ENCODE measurements at places on chromosomes 2 and 18.

DNA sequence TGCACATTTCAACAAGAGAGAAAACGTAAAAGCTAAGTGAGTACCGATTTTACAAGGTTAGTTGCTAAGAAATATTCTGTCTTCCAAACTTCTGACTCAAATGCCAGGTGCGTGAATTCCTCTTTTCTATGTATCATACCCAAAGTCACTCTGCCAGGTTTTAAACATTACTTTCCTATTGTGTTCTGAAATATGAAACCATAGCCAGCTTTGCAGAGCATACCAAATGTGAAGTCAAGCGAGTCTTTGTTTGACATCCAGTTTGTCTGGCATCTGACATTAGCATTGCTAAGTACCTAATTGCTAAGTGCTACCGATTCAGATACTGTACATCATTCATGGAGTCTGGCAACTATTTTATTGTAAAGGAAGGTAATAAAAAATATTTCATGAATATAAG, 321.9 kb upstream of the GALNT5 start:
- no peak for DNase-seq

DNA sequence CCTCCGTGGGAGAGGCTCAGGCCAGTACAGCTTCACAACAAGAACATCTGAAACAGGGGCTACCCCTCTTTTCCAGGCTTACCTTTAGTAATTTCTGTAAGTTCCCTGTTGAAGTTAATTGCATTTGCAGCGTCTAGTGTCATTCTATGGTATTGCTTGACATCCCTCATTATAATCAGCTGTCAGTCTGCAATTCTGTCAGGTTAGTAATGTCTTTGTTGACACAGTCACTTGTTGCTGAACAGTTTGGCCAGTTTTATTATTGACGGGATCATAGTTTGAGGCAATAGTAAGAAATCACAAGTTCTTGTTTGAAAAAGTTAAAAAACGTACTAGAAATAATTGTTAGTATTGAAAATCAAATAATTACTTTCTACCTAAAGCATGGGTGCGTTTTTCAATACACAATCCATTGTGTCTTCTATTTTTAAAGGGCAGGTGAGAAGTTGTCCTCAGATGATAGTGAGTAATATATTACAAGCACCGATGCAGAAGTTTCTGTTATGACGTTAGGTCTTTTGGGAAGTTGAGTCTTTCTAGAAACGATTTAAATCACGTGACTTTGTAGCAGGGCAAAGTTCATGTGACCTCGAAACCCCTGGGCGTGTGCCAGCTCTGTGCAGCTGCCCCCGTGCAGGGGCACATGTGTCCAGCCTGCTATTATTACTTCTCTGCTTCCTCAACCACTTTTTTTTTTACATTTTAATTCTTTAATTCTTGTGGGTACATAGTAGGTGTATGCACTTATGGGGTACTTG, 49.5 kb upstream of the MBP start:
- no peak for DNase-seq

DNA sequence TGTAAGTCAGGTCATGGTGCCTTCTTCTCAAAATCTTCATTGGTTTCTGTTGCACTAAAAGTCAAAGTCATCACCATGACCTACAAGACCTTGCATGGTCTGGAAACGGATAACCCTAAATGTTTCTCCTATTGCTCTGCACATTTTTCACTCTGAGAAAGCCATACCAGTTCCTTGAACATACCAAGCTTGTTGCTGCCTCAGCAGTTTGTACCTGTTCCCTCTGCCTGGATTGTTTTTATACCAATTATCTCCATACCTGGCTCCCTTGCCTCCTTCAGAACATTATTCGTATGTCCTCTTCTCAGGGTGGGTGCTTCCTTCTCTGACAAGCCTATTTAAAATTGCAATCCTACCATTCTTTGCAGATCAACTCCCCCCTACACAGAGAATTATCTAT, 498.4 kb downstream of the DSC3 start:
- no peak for DNase-seq

GRCh38 chr18:39347701-39348100, 1782.1 kb upstream of the CELF4 start:
- no peak for DNase-seq

- DNase-seq = peak; percentile 38
Observed at GRCh38 chr18:37476182-37476581, 89.4 kb downstream of the CELF4 start.

GRCh38 chr2:14715600-14715999, 83.1 kb downstream of the LRATD1 start:
- no peak for DNase-seq

- no peak for DNase-seq
Observed at GRCh38 chr2:95670167-95670566, 78.4 kb downstream of the TRIM43 start.

DNA sequence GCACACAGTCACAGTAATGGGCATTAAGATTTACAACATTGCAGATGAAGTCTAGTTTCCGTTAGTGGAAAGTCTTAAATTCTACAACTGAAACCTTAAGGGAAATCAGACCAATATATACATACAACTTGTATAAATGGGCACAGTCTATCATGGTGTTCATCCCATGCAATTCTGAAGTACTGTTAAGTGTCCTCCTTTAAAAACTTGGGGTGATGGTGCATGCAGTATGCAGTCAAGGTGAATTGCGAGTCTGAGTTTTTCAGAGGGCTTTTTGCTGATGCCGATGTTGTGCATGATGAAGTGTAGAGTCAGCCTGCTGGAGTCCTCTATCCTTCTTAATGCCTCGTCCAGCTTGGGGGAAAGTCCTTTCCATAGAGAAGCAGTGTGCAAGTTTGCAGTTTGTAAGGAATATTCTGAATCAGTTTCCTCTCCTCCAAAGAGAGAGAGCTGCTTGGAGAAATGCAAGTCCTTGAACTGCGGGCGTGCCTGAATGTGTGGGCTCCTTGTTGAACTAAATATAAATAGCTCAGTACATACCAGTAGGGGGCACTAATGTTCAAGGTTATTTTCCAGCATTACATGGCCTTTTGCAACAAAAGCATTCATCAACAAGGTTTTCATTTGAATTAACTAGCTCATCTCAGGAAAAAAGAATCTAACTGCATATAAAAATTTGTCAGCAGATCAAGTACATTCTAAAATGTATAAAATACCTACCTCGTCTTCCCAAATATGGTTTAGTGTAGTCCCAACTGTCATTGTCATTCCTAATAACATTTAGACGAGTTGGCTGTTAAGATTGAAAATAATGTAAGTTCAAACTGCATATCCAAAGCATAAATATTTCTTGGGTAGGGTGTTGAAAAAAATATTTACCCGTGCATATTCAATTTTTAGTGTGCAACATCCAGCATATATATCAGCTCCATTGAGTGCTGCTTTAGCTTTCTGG, 21.3 kb downstream of the HNRNPLL start:
- DNase-seq = peak; percentile 8

- no peak for DNase-seq
Observed at GRCh38 chr18:50143886-50144285, 51.1 kb downstream of the MYO5B start.

DNA sequence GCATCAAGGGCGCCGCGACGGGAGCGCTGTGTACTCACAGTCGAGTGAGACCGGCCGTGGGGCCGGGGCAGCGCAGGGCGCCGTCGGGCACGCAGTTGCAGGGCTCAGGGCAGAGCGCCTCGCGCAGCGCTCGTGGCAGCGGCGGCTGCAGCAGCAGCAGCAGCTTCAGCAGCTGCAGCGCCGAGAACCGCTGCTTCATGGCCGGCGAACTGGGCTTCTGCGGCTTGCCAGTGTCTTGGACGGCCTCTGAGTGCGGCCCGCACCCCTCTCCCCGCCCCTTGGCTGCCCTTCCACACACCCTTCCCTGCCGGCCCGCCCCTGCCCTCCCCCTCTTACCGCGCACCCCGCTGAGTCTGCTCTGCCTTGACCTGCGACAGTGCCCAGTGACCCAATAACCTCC, at the start of gene LHCGR:
LHCGR (minus strand) TSS at position 252 of the 400 bp plus-strand sequence; CDS start at position 199, 53 bp downstream.
- DNase-seq = no peak

DNA sequence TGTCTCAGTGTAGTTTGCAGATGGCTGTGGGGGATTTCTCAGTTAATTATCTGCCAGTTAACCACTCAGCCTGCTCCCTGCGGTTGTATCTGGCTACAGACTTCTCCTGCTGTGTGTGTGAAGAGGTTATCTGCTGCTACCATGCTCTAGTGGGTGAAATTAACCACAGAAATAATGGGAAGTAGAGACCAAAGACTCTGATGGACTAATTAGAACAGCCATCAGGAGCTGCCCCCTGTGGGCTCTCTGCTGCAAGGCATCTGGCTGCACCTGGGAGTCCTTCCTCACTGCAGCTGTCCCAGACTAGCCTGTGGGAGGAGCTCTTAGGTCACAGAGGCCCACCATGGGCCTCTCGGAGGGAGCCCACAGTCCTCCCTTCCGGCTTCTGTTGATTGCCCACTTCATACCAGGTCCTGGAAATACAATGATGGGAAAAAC, 66.6 kb downstream of the CTIF start:
- DNase-seq = no peak

DNA sequence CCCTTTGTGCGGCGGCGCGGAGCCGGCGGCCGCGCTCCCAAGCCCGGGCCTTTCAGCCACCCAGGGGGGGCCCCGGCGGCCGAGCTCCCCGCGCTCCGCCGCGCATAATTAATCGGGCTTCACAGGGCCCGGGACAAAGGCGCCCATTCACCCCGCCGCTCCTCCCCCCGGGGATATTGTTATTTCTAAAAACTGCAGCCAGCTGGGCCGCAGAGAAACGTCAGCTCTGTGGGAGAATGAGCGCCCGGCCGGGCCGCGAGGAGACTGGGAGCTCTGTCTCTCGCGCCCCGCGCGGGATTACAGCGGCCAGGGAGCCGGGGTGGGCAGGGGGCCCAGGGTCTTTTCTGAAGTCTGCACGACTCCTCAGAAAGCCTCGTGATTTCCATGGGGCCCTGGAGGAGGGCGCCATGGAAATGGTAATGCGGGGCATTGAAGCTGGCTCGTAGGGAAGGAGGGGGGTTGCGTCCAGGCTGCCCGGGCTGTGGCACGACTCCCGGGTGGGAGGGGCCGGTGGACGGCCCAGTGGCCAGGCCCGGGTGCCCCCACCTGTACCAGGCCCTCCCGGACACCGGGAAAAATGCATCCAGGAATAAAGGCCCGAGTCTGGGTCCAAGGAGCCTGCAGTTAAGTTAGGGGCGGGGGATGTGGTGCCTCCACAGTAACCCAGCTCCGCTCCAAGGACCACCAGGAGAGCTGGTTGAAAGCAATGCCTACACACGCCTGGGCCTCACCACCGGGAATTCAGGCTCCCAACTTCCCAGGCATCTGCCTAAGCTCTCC, 125.3 kb downstream of the ZFP36L2 start:
- peak; percentile 99 for DNase-seq

- DNase-seq = no peak
Observed at GRCh38 chr18:55088561-55088960, 129.3 kb upstream of the CCDC68 start.

DNA sequence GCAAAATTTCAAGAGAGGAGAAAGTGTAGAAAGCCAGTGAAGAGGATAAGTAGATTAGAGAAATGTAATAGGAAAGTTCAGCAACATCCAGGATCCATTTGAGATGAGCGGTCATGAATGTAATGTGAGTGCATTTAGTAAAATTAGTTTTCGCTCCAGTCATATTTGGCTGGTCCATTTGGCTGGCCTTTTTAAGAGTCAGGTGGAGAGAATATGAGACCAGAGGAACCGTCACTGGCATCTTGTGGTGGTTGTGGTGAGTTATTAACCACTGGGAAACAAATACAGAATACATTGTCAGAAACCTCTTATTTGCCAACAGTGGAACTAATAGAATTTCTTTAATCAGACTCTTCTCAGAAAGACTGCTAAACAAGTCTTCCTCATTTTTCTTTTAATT, 1064.3 kb upstream of the CDH2 start:
- no peak for DNase-seq

- no peak for DNase-seq
Observed at GRCh38 chr2:3291750-3292149, 85.9 kb downstream of the EIPR1 start.

DNA sequence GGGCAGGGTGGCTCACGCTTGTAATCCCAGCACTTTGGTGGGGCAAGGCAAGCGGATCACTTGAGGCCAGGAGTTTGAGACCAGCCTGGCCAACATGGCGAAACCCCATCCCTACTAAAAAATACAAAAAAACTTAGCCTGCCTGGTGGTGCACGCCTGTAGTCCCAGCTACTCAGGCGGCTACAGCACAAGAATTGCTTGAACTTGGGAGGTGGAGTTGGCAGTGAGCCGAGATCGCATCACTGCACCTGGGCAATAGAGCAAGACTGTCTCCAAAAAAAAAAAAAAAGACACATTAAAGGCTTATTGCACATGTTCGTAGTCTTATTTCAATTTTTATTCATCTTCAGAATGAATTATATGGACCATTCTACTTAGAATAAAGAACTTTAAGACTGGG, 110.2 kb downstream of the BMPR2 start:
- DNase-seq = no peak

All from substantia nigra (tissue), 51 donors.